ENCODE measurements at places on chromosomes 7 and 10.

DNA sequence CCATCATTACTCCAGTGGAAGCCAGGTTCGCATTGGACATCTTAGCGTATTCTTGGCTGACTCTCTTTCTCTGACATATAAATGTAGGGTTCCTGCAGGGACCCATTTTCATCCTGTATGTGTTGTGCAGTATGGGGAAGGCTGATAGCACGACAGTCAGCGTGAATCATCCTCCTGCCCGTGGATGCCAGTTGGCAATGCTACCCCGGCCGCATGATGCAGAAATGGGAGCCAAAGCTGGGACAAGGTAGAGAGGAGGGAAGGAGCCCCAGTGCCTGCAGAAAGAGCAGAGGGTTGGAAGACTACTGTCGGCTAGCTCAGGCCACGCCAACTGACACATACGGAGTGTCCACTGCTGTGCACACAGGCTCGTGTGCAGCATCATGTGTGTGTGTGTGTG lies 251.6 kb downstream of the SKAP2 start:
- DNase-seq, result no peak

GRCh38 chr10:71746344-71747037 lies 26.8 kb downstream of the VSIR start:
- no peak for DNase-seq

- DNase-seq, result no peak
These were observed 46.4 kb downstream of the PDGFA start for GRCh38 chr7:473211-473734.

DNA sequence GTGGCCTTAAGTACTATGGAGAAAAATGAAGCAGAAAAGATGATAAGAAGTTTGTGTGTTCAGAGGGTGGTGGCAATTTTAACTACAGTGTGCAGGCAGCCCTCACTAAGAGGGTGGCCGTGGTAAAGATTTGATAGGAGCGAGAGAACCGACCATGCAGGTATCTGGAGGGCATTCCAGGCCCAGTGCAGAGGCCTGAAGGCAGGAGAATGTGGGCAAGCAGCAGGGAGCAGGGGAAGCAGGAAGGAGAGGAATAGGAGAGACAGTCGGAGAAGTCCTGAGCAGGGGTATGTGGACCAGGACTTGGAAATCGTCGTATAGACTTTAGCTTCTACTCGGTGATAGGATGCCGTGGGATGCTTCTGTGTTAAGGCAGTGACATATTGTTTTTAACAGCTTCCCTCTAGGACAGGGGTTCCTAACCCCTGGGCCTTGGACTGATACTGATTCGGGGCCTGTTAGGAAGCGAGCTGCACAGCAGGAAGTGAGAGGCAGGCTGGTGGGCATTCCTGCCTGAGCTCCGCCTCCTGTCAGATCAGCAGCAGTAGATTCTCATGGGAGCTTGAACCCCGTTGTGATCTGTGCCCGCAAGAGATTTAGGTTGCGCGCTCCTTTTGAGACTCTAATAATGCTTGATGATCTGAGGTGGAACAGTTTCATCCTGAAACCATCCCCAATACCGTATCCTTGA lies 227.2 kb downstream of the CCDC3 start:
- DNase-seq, result no peak

DNA sequence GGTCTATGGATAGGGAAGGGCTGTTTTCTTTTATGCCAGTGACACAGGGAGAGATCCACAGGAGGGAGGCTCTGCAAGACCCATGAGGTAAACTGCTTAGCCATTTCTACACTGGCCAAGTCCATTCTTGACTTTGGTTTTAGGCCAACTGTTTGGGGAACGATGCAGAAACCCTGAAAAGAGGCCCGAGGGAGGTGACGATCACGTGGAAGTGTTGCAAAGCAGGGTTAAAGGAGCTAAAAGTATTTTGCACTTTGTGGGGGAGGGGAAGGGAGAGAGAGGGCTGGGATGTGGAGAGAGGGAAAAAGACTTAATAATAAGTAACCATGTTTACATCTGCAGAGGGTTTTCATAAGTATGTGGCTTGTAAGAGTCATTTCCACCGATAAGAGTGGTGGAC lies 239.7 kb downstream of the EMX2 start:
- no peak for DNase-seq

DNA sequence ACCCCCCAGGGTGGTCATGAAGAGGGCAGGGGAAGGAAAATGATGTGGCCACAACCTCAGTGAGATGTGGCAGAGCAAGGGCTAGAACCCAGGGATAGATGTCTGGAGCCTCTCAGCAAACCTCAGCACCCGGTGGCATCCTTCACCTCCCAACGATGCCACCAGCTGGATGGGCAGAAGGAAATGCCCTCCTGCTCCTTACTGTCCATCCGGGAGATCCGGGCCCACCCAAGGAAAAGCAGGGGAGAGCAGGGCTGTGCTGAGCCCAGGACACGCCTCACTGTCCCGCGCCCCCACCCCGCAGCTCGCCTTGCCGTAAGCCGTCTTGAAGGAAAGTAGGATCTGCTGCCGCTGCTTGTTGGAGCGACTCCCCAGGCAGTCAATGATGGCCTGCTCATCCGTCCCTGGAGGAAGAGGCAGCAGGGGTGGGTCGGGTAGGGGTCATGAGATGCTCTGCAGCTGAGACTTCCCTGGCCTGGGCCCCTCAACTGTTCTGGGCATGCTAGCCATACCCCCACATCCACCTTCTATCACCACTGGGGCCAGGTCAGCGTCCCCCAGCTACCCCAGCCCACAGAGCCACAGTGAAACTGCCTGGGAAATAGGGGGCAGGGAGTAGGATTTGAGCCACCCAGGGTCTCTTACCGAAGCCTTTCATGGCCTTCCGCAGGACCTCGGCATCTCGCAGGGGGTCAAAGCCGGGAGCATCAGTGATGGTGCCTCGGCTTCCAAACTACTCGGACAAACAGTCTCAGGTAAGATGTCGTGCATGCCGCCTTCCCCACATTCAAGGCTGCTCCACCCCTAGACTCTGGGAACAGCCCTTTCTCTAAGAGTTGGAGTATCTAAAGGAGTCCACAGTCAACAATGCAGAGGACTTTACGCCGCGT lies 34.3 kb downstream of the PLAC9 start:
- no peak for DNase-seq

GRCh38 chr7:77799078-77799964 lies 748 bp downstream of the PHTF2 start:
- peak; percentile 19 for DNase-seq

- DNase-seq, result no peak
These were observed 91.3 kb upstream of the TMEM106B start for GRCh38 chr7:12119620-12120303.

- DNase-seq, result no peak
These were observed 15.6 kb downstream of the SEC31B start for GRCh38 chr10:100504096-100504495.

GRCh38 chr10:63068246-63068645 lies 64.9 kb upstream of the NRBF2 start:
- DNase-seq, result no peak

GRCh38 chr7:151228024-151228866 lies 1.2 kb upstream of the ABCF2 start:
- DNase-seq, result no peak

GRCh38 chr10:94092848-94093247 lies 99.1 kb downstream of the PLCE1 start:
- DNase-seq, result no peak

GRCh38 chr7:155698633-155699032 lies 54.2 kb downstream of the RBM33 start:
- DNase-seq, result no peak

GRCh38 chr7:130062246-130062645 lies 8.1 kb upstream of the KLHDC10 start:
- DNase-seq, result no peak

DNA sequence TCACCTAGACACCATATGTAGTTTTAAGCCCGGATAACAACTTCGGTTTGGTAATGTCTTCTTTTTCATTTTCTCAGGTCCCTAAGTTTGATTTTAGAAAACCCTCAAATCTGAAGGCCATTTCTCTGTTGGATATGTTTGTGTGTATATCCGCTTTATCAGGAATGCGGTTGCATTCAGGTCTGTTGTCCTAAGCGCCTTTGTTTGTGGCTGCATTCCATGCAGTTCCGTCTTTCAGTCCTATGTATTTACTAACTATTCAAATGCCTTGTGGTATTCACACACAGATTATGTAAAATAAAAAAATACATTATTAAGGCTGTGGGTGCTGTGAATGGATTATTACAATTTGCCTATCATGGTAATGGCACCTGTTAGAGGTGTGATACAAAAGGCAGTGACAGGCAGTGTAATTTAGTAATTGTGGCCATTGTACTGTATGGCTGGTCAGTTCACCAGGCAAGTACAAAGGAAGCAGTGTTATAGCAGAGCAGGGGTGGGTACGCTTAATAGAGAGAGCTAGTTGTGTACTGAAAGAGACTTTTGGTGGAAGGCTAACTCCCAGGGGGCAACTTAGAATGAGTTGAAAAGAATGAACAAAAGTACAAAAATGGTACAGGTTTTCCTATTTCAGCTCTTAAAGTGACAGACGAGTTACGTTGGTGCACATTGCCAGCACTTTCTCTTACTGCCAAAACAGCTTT lies 136.4 kb downstream of the VTI1A start:
- no peak for DNase-seq

DNA sequence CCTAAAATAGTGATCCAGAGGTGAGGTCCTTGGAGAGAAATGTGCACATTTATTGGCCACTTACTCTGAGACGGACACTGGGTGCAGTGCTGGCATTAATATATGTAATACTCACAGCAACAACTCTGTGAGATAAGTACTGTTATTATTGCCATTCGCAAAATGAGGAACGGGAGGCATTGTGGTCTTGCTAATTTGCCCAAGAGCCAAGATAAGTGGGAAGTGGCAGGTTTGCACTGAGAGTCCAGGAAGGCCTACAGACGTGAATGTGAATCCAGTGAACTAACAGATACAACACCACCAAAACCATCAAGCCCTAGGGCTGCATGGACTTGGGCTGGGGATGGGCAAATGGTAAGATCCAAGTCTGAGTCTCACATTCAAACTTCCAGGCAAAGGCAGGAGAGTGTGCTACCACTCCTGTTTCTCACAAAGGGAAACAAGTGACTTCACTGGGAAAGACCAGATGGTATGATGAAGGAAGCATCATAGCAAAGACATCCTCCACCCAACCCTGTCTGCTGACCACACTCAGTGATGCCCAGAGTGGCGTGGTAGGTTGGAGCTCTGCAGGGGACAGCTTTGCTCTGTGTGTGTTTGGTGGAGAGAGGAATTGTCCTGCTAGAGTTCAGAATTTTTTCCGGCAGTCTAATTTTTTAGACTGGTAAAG lies 19.2 kb downstream of the TMEM273 start:
- no peak for DNase-seq

GRCh38 chr10:103019425-103019824 lies 101.3 kb downstream of the CNNM2 start:
- DNase-seq, result no peak

DNA sequence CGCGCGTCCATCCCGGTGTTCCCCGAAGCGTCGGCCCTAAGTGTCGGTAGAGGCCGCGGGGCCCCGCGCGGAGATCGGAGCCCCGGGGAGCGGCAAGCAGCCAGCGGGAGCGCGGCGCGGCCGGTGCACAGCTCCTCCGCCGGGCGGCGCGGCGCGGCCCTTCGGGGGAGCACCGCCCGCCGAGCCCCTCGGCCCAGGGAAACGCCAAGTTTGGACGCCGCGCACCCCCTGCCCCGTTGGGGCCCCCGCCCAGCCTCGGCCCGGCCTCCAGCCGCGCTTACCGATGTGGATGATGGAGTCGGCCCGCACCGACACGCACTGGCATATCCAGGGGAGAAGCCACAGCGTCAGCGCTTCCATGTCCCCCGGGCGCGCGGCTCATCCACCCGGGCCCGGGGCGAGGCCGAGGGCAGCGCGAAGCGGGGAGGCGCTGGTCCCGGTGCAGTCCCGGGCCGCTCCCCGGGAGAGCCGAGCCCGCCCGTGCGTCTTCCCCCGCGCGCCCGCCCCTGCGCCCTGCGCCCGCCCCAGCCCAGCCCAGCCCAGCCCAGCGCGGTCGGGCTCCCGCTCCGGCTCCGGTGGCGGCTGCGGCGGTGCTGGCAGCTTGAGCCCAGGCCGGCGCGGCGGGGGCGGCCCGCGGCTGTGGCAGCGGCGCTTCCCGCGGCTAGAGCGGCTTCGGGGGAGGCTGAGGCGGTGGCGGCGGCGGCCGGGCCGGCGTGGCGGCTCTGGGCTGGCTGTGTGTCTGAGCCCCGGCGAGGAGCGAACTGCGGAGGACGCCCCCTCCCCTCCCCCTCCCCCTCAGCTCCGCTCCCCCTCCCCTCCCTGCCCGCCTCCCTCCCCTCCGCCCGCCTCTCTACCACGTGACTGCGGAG lies at the start of gene GRID1:
GRID1 (minus strand) TSS at position 763 of the 869 bp plus-strand sequence.
- no peak for DNase-seq
